ENCODE measurements at places on chromosomes 7 and 10.

- no peak for DNase-seq
Measured at GRCh38 chr7:69534461-69535041, 63.7 kb upstream of the AUTS2 start.

- DNase-seq: peak; percentile 18
Measured at GRCh38 chr7:95609277-95609971, 13.1 kb upstream of the PDK4 start.

- no peak for DNase-seq
Measured at GRCh38 chr7:101714097-101714496, 85.0 kb upstream of the MYL10 start.

GRCh38 chr7:44665531-44666213 is 59.2 kb downstream of the OGDH start:
- no peak for DNase-seq

GRCh38 chr10:29517352-29517923 is 117.3 kb downstream of the SVIL start:
- no peak for DNase-seq

- no peak for DNase-seq
Measured at GRCh38 chr7:66245008-66245407, 39.9 kb downstream of the TPST1 start.

DNA sequence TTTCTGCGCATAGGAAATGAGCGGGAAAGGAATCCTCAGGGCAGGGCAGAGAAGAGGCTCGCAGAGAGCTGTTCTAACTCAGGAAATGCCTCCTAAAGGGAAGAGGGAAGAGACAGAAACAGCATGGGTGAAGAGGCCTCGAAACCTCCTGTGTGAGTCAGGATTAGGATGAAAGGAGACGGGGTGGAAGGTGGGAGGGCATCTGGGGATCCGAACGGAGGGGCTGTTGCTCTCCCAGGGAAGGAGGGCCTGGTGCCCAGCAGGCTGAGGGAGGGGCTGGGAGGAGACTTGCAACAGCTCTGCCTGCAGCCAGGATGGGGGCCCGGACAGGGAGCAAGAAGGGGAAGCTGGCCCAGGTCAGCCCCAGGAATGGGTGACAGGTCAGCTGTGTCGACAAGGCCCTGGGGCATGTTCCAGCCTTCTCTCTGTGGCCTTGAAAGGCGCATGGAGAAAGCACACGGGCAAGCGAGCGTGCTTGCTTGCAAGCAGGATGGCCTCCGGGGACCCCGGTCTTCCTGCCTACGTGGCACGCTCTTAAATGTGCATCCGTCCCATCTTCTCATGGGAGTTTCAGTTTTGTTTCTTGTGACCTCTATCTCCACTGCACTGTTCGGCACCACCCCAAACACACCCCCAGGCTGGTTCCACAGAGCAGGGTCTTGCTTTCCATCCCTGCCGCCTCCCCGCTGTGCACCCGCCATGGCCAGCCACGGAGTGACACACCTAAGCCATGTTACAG is 63.5 kb downstream of the HIPK2 start:
- DNase-seq: no peak
